ENCODE measurements at places on chromosomes 16 and 17.

GRCh38 chr17:36849871-36850348 is 87.4 kb upstream of the LHX1 start:
- H3K4me3 ChIP-seq = peak overlapping the region; percentile 80
- peak; percentile 77 for ATAC-seq
- peaks cover 19% of the 10 kb centered on the region for H3K4me1 ChIP-seq

- H3K36me3 ChIP-seq = no peaks in the 10 kb centered on the region
- H3K4me3 ChIP-seq = peak within 1 kb of the TSS; percentile 48
- ATAC-seq = peak; percentile 81
- H3K27me3 ChIP-seq = no peaks in the 10 kb centered on the region
Measured at GRCh38 chr17:75087558-75088453, at the start of gene SLC16A5. TSS of gene SLC16A5 (plus strand) at chr17:75087954. CDS start at chr17:75093637, 5,683 bp downstream.

- H3K27me3 ChIP-seq = no peaks in the 10 kb centered on the region
- H3K4me1 ChIP-seq = peaks cover 5% of the 10 kb centered on the region
- peak overlapping the region; percentile 71 for H3K27ac ChIP-seq
- H3K4me3 ChIP-seq = peak overlapping the region; percentile 25
Measured at GRCh38 chr17:76274112-76274956, 9.2 kb downstream of the UBALD2 start.

GRCh38 chr16:73054125-73054484 is 6.2 kb upstream of the ZFHX3 start:
- peaks cover 14% of the 10 kb centered on the region for H3K4me1 ChIP-seq
- H3K36me3 ChIP-seq = peaks cover 6% of the 10 kb centered on the region
- H3K4me3 ChIP-seq = no peak overlapping the region
- H3K27me3 ChIP-seq = peaks cover 27% of the 10 kb centered on the region

GRCh38 chr16:87143661-87144121 is 173.5 kb downstream of the C16orf95 start:
- H3K27me3 ChIP-seq = no peaks in the 10 kb centered on the region
- ATAC-seq = no peak
- no peak overlapping the region for H3K27ac ChIP-seq
- H3K4me1 ChIP-seq = peaks cover 6% of the 10 kb centered on the region
- no peaks in the 10 kb centered on the region for H3K36me3 ChIP-seq

DNA sequence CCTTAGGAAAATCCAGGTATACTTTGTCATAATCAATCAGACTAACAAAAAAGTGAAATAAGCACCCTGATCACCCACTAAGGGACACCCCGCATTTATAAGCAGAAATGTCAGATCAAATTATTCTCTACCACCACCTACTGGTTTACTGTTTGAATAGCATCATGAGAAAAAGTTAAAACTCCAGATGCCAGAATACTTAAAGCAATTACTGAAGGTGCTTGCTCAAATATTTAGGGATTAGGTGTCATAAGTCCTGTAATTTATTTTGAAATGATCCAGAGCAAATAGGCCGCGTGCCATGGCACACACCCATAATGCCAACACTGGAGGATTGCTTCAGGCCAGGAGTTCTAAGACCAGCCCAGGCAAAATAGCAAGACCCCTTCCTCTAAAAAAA is 2.3 kb downstream of the TOP2A start:
- no peak for ATAC-seq
- peaks cover 75% of the 10 kb centered on the region for H3K36me3 ChIP-seq
- H3K27ac ChIP-seq = no peak overlapping the region
- H3K27me3 ChIP-seq = no peaks in the 10 kb centered on the region

GRCh38 chr17:10612957-10613744 is 44.0 kb downstream of the MYH3 start:
- H3K4me1 ChIP-seq = no peaks in the 10 kb centered on the region
- H3K36me3 ChIP-seq = no peaks in the 10 kb centered on the region
- no peak for ATAC-seq
- H3K27ac ChIP-seq = no peak overlapping the region
- H3K4me3 ChIP-seq = no peak overlapping the region

DNA sequence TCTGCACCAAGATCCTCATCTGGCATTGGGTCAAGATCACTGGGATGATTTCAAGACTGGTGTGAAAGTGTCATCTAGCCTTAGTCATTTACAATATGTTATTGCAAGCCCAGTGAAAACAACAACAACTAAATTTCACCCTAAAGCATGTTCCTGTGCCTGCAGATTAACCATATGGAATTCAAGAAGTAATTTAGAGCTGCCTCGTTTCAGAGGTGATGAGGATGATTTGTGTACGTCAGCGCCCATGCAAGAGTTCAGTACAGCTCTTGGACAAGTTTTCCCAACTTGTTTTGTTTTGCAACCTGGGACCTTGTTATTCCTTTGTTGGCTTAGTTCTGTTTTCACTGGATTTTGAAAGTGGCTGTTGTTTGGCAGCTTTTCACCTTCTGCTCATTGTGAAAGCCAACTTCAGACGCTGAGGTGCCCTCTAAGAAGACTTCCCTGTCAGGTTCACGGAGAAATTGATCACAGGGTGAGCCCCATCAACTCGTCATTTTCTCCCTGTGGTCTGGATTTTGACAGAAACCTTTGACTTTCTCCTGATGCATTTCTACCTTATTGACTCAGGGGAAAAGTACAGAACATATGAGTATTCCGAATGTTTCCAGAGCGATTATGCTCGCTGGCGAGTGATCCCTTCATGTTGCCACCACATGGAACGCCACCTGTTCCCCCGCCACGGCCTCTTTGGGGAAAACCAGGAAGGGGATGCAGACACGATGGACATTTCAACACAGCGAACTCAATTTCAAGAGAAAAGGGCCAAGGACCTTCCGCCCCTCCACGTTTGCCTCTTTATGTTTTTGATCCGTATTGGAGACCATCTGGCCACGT is 85.6 kb downstream of the FOXL1 start:
- peaks cover 38% of the 10 kb centered on the region for H3K27me3 ChIP-seq
- H3K27ac ChIP-seq = peak overlapping the region; percentile 87
- H3K4me1 ChIP-seq = peaks cover 17% of the 10 kb centered on the region
- ATAC-seq = peak; percentile 76
- no peaks in the 10 kb centered on the region for H3K36me3 ChIP-seq
- peak overlapping the region; percentile 60 for H3K4me3 ChIP-seq

DNA sequence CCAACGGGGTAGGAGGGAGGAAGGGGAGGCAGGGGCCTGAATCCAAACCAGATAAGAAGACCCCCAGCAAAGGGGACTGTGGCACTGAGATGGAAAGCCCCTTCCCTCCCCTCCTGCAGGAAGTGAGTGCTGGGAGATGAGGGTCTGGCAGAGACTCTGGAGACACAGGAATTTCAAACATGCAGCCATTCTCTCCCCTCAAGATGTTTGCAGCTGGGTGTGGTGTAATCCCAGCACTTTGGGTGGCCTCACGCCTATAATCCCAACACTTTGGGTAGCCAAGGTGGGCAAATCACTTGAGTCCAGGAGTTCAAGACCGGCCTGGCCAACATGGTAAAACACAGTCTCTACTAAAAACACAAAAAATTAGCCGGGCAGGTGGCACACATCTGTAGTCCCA is 33.9 kb upstream of the FAAP100 start:
- H3K36me3 ChIP-seq = peaks cover 99% of the 10 kb centered on the region
- no peaks in the 10 kb centered on the region for H3K4me1 ChIP-seq
- no peak overlapping the region for H3K27ac ChIP-seq
- ATAC-seq = no peak
- H3K4me3 ChIP-seq = no peak overlapping the region
- no peaks in the 10 kb centered on the region for H3K27me3 ChIP-seq

DNA sequence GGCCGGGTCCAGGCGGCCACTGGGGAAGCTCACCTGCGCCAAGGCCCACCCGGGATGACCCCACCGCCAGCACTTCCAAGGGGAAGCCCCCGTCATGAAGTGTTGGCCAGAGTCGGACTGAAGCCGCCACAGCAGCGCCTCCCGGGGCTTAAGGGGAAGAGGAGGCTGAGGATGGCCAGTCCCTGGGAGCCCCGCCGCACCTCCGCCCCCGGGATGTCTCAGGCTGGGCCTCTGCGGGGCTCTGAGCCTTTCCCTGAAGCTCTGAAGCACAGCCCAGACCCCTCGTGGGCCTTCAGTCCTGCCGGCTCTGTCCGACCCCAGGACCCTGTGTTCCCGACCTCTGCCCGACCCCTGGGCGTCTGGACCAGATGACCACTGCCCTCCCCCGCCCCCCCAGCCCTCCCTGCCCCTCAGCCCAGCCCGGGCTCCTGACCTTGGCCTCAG is 42.8 kb upstream of the ACSF3 start:
- H3K4me3 ChIP-seq = no peak overlapping the region
- no peaks in the 10 kb centered on the region for H3K4me1 ChIP-seq
- H3K27ac ChIP-seq = no peak overlapping the region
- H3K27me3 ChIP-seq = no peaks in the 10 kb centered on the region
- no peaks in the 10 kb centered on the region for H3K36me3 ChIP-seq
- no peak for ATAC-seq

DNA sequence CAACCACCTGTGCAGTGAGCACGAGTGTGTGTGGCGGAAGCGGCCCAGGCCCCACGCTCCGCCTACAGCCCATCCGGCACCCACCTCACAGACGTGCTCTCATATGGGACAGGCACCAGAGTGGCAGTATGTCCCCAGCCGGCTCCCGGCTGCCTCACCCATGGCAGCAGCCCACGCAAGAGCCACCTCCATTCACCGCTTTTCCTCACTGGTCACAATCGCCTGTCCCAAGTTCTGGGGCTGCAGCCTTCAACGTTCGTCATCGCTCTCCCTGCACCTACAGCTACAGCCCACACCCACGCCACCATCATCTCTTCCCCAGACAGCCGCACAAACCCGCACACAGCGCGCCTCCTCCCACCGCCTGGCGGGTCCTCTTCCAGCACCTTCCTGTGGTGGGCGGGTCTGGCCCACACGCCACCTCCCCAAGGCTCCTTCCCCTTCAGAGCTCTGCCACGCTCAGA is 17.5 kb upstream of the TRAP1 start:
- ATAC-seq = no peak
- H3K27me3 ChIP-seq = no peaks in the 10 kb centered on the region
- H3K36me3 ChIP-seq = peaks cover 97% of the 10 kb centered on the region

GRCh38 chr16:64238571-64238970 is 883.3 kb downstream of the CDH11 start:
- no peaks in the 10 kb centered on the region for H3K27me3 ChIP-seq
- H3K4me3 ChIP-seq = no peak overlapping the region
- H3K36me3 ChIP-seq = no peaks in the 10 kb centered on the region

DNA sequence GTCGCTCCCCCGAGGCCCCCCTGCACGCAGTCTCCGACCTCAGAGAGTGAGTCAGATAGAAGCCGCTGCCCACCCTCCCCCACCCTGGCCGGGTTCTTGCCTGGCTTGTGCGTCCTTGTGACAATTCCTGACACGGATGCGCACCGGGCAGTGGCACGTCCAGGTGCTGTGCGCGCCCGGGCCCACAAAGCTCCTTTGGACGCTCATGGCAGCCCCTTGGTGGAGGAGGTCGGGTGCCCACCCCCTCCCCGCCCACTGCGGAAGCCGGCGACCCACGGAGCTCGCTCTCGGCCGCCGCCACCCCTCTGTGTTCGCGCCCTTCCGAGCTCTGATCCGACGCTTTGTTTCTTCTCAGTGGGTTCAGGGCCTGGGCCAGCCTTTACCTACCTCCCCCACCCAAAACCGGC is 662 bp upstream of the TUBB3 start:
- H3K4me3 ChIP-seq = peak overlapping the region; percentile 36
- H3K36me3 ChIP-seq = no peaks in the 10 kb centered on the region
- H3K27me3 ChIP-seq = peaks cover 10% of the 10 kb centered on the region

DNA sequence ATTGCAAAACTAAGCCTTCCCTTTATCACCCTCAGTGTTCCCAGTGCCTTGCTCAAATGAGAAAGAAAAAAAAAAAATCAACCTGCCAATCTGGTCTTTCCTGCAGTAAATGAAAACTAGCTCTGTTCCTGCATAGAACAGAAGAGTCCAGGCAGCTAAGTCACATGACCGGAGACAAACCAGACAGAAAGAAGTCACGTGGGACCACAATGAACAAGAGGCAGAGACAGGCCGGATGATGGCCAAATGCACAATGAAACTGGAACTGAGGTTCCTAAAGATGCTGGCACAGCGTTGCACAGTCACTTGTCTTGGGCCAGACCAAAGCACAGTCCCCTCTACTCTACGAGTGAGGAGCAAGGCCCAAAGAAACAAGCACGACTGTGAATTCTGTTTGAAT is 172.5 kb downstream of the GRIN2A start:
- ATAC-seq = no peak
- H3K27me3 ChIP-seq = peaks cover 4% of the 10 kb centered on the region
- H3K27ac ChIP-seq = no peak overlapping the region
- H3K36me3 ChIP-seq = no peaks in the 10 kb centered on the region
- H3K4me3 ChIP-seq = no peak overlapping the region

DNA sequence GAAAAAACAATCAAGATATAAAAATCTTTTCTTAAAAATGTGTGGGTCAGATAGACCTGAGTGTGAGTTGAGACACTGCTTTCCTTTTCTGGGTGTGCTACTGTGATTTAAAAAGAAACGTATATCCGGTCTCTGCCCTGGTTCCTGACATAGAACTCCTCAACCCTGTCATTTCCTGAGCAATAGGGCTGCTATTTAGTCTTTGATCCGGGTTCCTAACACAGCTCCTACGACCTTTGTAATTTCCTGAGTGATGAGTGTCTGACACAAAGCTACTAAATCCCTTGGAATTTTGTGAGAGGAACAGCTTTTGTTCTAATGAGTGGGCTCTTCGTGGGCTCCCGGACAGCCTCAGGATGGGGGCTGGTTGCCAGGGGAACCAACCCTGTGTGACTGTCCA is 93.9 kb upstream of the FA2H start:
- H3K4me1 ChIP-seq = peaks cover 15% of the 10 kb centered on the region
- H3K27ac ChIP-seq = peak overlapping the region; percentile 95
- peak overlapping the region; percentile 69 for H3K4me3 ChIP-seq
- peaks cover 11% of the 10 kb centered on the region for H3K36me3 ChIP-seq
- no peaks in the 10 kb centered on the region for H3K27me3 ChIP-seq

- no peak overlapping the region for H3K4me3 ChIP-seq
- H3K27me3 ChIP-seq = no peaks in the 10 kb centered on the region
Measured at GRCh38 chr17:65956814-65957213, 235.1 kb downstream of the CEP112 start.

DNA sequence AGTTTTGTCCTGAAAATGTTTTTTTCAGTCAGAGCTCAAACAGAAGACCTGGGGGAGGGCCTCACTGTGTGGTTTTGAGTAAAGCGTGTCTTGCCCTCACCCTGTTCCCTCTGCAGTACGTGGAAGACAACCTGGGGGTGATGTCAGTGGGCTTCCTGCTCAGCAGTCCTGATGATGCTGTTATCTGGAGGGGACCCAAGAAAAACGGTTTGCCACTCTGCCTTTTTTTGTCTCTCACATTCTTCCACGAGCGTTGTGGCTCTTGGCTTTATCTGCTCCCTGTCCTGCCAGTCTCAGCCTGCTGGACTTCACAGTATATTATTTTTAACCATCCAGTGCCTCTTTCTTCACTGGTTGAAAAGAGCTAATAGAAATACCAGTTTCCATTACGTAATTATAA is 12.9 kb downstream of the NUBP1 start:
- no peaks in the 10 kb centered on the region for H3K27me3 ChIP-seq
- H3K4me3 ChIP-seq = no peak overlapping the region
- no peak overlapping the region for H3K27ac ChIP-seq

GRCh38 chr16:48542020-48542473 is 67.9 kb downstream of the N4BP1 start:
- peak; percentile 18 for ATAC-seq
- peaks cover 76% of the 10 kb centered on the region for H3K36me3 ChIP-seq
- H3K27ac ChIP-seq = no peak overlapping the region
- H3K27me3 ChIP-seq = no peaks in the 10 kb centered on the region
- no peak overlapping the region for H3K4me3 ChIP-seq
- peaks cover 13% of the 10 kb centered on the region for H3K4me1 ChIP-seq

All from activated T-helper 17 cell treated with anti-CD3 and anti-CD28 coated beads, Interleukin-2, amount 50 U/mL, for 72 hours (primary cell).